ENCODE measurements at places on chromosomes 16 and 17.

DNA sequence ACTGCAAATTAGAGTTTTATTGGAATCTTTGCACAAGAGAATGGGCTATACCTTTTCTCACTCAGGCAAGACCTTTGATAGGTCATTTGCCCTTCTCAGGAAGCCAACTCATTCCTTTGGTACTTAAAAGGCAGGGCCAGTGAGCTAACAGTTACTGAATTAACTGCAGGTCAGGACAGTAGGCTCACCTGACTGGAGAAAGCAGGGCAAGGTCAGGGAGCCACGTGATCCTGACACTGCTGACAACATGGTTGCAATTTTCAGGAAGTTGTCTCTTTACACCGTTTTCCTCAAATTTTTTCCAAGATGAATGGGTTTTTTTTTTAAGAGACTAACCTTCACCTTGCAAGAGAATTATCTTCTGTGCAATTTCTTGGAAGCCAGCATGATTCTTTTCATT is 21.1 kb downstream of the CPSF4L start:
- DNase-seq, result no peak

DNA sequence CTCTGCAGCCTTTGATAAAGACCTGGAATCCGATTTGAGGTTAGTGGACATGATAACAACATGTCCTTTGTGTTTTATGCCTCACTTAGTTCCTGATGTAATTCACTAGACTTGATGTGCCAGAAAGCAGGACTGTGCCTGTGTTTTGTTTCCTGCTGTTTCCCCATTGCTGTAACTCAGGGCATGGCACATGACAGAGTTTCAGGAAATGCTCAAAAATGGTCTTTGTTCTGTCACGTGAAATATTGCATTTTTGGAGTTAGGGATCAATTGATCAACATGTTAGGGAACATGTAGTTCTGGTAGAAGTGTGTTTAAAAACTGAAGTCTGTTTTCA is 32.8 kb downstream of the DHX38 start:
- DNase-seq, result no peak

DNA sequence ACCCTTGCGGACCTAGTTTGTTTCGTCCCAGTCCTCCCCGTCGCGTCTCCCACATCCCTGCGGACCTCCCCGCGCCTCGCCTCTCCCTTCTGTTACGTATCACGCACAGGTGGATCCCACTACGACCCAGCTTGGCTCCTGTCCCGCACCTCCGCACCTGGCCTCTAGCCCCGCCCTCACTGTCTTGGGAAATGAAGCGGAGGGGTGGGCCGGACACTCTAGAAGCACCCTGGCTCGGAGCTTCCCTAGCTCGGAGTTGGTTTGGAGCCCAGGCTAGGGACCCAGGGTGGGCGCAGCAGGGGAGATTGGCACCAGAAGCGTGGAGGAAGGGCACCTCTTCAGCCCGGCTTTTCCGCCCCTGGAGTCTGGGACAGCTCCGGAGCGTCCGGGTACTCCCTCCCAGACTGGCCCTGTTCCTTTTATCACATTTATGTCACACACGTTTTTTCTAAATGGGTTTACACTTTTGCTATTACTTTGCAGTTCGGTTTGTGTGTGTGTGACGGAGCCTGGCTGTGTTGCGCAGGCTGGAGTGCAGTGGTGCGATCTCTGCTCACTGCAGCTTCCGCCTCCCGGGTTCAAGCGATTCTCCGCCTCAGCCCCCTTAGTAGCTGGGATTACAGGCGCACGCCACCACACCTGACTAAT is 1.4 kb upstream of the CEMP1 start:
- peak; percentile 80 for DNase-seq

GRCh38 chr17:41442739-41443138 is 2.0 kb upstream of the KRT38 start:
- DNase-seq, result no peak

GRCh38 chr16:4733747-4734062 is 366 bp downstream of the ANKS3 start:
- no peak for DNase-seq

GRCh38 chr17:40803617-40804082 is 3.9 kb upstream of the KRT28 start:
- DNase-seq, result peak; percentile 74

DNA sequence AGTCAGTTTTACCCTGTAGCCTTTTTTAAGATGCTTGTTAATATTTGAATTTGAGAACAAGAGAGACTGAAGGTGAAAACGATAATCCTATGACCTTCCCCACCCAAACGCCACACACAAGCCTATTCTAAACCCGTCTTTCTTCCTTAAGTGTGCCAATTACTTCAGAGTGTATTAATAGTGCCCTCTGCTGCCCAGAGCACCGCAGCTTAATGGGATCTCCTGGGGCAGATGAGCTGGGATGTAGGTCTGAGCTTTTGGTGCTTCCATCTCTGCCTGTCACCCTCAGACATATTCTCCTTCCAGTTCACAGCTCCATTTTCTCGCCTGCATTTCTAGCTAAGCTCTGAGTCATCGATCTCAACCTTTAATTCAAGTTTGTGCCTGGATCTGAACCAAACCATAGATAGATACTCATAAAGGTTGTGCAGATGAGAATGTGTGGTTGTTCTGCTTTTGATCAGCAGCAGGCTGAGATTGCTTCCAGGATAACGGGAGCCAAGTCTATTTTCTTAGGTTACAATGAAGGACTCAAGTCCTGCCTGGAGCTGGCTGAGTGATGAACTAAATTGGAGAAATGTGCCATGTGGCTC is 46.4 kb upstream of the CDH13 start:
- DNase-seq, result no peak

DNA sequence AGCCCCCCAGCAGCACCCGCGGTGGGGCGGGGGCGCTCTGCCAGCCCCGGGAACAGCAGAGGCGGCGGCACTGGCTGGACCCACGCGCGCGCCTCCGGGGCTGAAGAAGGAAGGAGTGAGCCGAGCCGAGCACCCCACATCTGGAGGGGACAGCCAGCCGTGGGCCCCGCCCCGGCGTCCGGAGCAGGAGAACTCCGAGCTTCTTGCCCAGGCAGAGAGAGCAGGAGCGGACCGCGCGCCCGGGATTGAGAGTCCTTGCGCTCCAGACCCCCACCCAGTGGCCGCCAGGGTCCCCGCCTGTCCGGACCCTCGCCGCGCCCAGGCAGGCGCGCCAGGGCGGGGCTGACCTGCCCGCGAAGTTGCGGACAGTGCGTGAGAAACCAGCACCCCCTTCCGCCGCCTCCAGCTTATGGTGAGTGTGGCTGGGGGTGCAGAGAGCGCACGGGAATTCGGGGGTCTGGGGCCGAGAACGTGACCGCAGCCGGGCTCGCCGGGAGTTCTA is 921.9 kb upstream of the EEF2KMT start:
- no peak for DNase-seq

DNA sequence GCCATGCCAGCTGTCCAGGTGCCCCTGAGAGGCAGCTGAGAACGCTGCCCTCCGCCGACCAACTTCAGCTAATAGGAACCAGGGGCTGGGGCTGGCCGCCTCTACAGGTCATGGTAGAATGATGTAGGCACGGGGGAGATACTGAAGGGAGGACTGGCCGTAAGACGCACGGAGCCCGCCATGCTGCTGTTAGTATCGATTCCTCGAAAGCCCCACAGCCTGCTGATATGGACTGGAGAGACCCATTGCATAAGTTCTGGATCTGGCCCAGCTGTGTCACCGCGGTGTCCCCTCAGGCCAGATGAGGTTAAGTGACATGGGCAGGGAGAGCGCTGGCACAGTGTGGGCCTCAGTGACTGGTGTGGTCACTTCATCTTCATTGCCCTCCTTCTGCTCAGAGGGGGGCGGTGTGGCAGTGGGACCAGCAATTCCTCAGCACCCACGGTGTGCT is 75.6 kb downstream of the AMFR start:
- no peak for DNase-seq

- DNase-seq, result no peak
Measured at GRCh38 chr17:30922235-30923030, 688 bp downstream of the ADAP2 start.

GRCh38 chr16:66832661-66833305 is 2.0 kb upstream of the NAE1 start:
- no peak for DNase-seq

DNA sequence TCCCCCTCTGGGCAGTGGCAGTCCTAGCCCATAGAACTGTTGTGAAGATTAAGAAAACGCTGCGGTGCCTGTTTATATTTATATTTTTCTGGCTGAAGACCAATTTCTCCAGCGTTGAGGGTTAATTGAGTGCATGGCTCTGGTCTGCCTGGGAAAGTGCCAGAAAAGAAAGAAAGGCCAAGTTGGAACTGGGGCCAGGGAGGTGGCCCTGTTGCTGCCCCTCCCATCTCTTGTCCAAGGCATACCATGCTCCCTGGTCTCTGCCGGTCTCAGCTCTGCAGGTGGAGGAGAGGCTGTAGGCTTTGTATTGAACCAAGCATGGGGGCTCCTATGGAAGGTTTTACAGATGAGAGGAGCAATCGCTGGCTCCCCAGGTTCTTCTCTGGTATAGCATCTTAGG is 124.7 kb downstream of the MGAT5B start:
- no peak for DNase-seq

GRCh38 chr17:51673070-51673469 is 412.7 kb downstream of the UTP18 start:
- DNase-seq, result no peak

GRCh38 chr17:50620858-50621257 is 13.8 kb upstream of the ABCC3 start:
- DNase-seq, result no peak

DNA sequence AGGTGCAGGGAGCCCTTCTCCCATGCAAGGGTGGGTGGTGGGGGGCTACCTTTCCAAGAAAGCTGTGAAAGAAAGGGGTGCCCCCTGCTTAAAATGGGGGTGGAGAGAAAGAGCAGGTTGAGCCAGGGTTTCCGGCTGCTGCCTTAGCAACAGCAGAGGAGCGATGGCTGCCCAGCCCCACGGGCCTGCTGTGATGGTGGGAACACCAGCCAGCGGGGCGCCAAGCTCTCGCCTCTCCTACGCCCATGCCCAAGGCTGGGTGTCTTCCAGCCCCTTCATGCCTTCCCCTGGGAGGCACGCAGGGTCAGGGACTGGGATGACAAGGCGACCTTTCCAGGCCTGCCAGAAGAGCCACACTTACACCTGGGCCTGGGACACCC is 3.0 kb downstream of the FMNL1 start:
- DNase-seq, result peak; percentile 38

DNA sequence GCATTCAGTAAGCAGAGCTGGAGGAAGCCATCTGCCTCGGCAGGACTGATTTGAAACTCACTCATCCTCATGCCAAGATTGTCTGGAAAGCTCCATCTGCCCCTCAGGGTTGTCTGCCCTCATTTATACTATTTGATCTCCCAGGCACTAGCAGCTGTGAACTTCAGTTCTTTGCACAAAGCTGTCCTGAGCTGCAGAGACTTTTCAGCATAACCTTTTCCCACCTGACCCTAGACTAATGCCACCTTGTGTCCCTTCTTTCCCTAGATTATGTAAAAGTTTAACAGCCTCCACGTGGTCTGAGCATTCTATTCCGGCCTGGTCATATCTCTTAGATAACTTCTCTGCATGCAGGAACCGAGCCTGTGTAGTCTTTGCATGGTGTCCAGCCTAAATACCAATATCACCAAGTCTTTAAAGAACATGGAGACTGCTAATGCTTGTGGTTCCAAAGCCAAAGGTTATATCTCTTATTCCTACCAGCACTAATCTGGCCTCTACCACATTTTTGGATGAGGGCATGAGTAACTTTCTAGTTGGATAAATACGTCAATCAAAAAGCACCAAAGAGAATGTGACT is 29.1 kb downstream of the STAT5A start:
- DNase-seq, result no peak

GRCh38 chr17:82964851-82965341 is 114.5 kb upstream of the METRNL start:
- no peak for DNase-seq

DNA sequence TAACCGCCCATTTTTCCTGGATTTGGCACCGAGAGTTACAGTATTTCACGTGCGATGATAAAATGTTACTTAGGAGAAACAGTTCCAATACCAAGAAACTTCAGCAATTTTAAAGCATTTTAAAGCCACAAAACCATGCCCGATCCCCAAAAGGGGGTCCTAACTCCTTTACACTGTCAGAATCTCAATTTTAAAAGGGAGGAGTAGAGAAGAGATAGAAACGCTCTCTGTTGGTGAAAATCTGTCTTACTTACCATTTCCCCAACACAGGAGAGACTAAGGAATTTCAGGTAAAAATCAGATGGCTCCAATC is 526 bp upstream of the RNASEK start:
- DNase-seq, result no peak

- no peak for DNase-seq
Measured at GRCh38 chr17:57405491-57406072, 149.3 kb downstream of the MSI2 start.

GRCh38 chr16:2384426-2384825 is 43.9 kb upstream of the ABCA3 start:
- DNase-seq, result no peak

DNA sequence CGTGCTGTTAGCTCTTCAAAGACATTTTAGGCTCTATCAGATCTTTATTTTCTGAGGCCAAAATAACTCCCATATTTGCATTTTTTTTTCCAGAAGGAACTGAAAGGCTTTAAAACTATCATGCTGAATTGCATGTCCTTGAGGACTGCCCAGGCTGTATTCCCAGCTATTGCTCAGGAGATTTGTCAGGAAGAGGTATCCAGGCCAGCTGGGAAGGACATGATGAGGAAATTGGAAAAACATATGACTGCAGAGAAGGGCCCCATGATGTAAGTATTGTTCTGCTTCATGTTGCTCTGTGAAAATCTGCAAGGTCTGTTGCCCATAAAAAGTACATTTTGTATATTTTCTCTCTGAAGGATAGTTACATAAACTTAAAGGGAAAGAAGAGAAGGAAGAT is 5.7 kb downstream of the CDC6 start:
- DNase-seq, result no peak

DNA sequence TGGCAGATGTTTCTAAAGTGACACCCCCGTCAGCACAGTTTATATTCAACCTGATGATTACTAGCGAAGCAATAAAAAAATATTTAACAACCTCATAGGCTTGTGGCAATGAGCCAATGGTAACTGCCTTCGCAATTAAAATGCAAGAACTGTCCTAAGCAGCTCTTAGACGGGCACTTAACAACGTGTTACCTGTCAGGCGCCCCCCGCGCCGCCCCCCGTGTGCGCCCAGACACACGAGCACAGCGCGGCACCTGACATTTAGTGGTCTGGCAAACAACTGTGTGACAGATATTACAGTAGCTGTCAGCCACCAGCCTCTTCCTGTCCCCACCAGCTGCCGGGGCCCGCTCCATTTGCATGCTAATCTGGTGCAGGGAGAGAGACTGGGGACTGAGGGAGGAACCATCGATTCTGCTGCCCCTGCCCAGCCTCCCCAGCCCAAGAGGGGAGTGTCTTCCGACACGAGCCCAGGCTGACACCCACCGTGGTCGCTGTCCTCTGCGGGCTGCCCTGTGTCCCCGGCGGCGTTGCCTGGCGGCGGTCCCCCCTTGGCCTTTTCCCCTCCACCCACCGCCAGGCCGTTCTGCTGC is 12.7 kb downstream of the NDUFAF8 start:
- no peak for DNase-seq

- peak; percentile 80 for DNase-seq
Measured at GRCh38 chr17:80082403-80083135, 18.8 kb upstream of the GAA start.

- no peak for DNase-seq
Measured at GRCh38 chr17:2075336-2076086, 20.6 kb downstream of the HIC1 start.

GRCh38 chr17:81119223-81120148 is 45.8 kb upstream of the PVALEF start:
- DNase-seq, result peak; percentile 88
